ENCODE measurements at places on chromosomes 1 and 21.

DNA sequence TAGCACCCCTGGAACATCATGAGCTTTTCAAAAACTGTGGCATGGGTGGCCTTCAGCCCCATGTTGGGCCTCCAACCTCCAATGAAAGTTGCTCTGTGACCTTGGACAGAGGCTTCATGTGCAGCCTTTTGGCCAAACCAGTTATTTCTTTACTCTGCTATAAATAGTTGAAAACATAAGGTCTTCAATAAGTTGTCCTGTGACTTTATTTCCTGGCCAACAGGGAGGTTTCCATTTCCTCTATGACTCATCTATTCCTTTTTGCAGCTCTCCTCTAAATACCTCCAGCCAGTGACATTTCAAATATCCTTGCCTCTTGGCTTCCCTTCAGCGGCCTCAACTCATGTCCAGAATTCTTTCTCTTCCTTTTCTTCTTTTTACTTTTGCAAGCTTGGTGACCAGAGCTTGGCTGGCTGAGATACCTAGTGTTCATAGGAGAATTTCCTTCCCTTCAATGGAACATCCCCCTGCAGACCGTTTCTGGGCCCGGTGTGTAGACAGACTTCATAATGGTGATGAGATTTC lies 22.7 kb upstream of the TRIM67 start:
- no peak for DNase-seq

- DNase-seq = no peak
Measured at GRCh38 chr1:51504806-51505525, 14.1 kb downstream of the EPS15 start.

DNA sequence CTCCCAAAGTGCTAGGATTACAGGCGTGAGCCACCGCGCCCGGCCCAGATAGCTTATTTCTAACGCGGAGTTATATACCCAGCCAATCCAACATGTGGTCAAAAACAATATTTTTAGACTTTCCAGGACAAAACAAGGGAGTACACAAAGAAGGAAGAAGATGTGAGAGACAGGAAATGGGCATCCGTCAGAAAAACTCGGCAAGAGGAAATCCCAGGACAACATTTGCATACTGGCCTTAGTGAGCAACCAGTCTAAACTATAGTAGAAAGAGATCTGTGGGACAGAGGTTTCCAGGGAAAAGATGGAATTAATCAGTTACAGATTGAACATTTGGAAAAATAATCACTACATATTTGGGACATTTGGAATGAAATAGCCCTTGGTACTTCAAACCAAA lies 11.4 kb downstream of the ARMH1 start:
- no peak for DNase-seq

GRCh38 chr1:176032040-176032645 lies 174.9 kb downstream of the COP1 start:
- no peak for DNase-seq
